ENCODE measurements at places on chromosomes 3 and 15.
A peak's percentile ranks its signal among the peaks of the same experiment; 100 is the strongest.

DNA sequence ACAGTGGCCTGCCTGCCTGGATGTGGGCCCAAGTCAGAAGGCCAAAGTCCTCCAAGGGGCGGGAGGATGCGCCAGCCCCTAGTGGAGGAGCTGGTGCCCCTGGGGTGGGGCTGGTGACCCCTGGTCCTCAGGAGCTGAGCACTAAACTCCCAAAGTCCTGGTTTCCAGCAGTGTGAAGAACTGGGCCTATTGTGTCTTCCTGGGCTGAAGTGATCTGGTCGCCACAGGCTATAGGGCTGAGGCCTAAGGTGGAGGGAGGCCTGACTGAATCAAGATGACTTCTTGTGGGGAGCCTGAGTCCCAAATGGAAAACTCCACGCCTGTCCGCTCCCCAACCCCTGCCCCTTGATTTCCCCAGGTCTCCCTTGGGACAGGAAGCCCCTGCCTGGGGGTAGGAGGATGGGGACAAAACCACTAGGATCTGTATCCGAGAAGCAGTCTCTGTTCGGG lies 753 bp upstream of the FES start:
- no peak for DNase-seq

GRCh38 chr3:159795681-159796175 lies 192.9 kb upstream of the IL12A start:
- no peak for DNase-seq

DNA sequence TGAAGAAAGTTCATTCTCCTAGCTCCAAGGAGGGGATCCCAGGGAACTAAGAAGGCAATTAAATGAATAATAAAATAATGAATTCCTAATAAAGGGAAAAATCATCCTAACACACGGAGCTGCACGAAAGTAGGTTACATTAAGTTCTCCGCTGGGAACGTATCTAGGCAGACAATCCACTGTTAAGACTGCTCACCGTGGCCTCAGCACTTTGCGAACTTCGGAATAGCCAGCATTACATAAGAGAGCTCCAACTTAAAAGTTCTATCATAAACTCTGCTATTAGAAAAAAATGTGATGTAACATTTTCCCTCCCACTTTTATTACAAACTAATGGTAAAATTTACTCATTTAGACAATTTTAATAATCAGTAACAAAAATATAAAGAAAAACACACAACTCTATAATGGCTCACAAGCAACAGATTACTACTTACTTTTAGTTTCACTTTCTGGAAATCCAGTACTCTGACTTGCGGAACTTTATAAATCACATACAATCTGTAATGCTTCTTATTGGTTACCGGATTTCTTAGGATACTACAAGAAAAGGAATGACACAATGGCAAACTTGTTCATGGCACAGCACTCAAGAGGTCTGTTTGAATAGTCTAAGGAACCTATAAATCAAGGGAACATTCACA lies 8.5 kb downstream of the SNRPA1 start:
- no peak for DNase-seq

DNA sequence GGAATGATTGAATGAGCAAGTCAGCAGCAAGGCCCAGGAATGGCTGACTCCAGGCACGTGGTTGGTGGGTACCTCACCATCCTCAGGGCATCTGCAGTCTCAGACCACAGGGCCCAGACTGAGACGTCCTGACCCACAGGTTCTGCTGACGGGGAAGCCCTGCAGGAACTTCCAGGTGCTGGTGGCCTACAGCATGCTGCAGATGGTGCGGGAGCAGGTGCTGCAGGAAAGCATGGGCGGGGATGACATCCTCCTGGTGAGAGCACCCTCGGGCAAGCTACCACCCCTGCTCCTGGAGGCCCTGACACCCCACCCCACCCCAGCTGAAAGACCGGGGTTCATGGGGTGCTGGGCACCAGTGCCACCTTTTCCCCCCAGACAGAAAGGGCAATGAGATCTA lies 14.1 kb downstream of the TBC1D21 start:
- DNase-seq = peak; percentile 2

GRCh38 chr3:115397433-115397832 lies 225.9 kb upstream of the GAP43 start:
- DNase-seq = no peak

DNA sequence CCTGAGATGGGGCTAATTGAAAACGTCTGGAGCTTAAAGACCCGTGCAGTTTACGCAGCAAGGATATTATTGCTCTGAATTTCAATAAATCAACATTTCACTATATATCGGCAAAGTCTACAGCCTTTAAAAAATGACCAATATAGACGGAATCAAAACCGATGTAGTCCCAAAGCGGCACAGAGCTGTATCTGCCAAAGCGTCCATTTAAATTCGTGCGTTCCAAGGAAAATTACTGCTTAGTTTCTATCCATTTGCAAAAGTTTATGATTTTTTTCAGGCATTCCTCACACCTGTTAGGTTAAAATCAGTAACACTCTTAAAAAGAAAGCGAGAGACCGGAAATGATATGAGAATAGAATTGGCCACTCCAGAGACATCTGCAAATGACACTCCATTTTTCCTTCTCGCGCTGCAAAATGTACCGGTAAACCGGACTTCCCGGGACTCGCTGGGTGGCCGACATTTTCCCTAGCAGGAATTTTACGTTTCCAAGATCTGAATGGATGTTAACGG lies 777 bp upstream of the EIF4A2 start:
- no peak for DNase-seq

GRCh38 chr3:162538906-162539305 lies 1042.3 kb downstream of the OTOL1 start:
- DNase-seq = no peak

DNA sequence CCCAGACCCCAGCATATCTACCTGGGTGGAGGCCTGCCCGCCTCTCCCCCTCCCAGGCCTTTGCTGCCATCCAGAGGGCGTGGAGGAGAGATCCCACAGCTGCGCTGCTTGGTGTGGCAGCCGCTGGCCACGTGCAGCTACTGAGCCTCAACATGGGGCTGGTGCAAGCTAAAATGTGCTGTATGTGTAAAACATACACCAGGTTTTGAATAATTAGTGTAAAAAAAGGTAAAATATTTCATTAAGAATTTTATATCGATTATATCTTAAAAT lies 95.8 kb downstream of the SEC22A start:
- DNase-seq = no peak

GRCh38 chr3:115169808-115170207 lies 22.7 kb upstream of the ZBTB20 start:
- DNase-seq = no peak

- no peak for DNase-seq
Observed at GRCh38 chr3:50961386-50961785, 286.7 kb downstream of the DOCK3 start.

- DNase-seq = no peak
Observed at GRCh38 chr3:41331041-41331440, 131.7 kb downstream of the CTNNB1 start.

GRCh38 chr3:11770477-11771391 lies 76.0 kb downstream of the TAMM41 start:
- DNase-seq = peak; percentile 76

- peak; percentile 45 for DNase-seq
Observed at GRCh38 chr3:39150148-39150802, 3.1 kb downstream of the CSRNP1 start.

- DNase-seq = no peak
Observed at GRCh38 chr3:177822681-177823096, 625.4 kb upstream of the TBL1XR1 start.

DNA sequence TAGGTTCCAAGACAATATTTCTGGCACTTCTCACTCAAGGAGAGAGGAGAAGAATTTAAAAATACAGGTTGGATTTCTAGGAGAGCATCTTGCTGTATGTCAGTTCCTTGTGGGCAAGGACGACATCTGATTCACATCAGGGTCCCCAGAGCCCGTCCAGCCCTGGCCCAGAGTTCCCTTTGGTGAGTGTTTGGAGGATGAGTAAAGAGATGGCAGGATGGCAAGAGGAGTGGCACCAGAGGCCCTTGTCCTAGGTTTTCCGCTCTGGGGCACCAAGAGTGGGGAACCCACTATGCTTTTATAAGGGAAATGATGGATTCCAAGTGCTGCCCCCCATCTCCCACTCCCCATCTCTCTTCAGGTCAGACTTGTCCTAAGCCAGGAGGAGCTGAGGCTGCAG lies 181.8 kb downstream of the TBC1D2B start:
- no peak for DNase-seq

GRCh38 chr3:8237893-8238292 lies 263.7 kb upstream of the LMCD1 start:
- DNase-seq = no peak

GRCh38 chr3:182682263-182683241 lies 110.8 kb upstream of the ATP11B start:
- peak; percentile 68 for DNase-seq

DNA sequence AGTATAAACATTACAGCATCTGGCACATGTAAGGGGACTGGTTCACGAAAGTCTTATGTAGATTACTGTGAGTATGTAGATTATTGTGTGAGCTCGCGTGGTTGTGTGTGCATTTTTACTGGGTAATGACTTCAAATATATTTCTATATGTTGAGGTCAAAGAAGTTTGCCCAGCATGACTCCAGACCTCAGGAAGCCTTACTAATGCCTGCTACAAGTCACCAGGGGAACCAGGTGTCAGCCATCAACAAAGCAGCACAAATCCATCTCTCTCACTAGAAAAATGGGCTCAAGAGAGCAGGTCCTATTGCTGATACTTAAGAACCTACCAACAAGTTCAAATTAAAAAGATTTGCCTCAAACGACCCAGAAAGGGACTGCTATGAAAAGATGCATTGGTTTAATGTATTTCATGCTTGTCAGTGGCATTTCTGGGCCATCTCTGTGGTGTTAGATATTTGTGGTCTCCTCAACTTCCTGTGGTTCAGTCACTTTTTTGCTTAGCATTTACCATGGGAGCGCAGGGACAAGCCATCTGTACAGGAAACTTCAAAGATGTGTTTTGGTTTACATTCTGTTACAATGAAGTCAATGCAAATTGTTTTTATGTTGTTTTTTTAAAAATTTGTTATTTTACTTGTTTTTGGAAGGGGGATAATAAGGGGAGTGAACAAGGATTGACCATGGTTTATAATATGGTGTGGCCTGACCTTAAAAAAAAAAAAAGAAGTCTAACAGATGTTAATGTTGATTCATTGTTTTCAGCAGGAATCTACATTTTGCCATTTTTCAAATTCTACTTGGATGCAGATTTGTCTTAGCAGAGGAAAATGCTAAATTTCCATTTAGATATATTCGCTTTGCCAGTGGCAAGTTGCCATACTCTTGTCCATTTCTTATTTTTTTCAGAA lies 172.1 kb upstream of the ADAMTS9 start:
- DNase-seq = no peak

- no peak for DNase-seq
Observed at GRCh38 chr15:51935466-51936104, 36.0 kb downstream of the LEO1 start.

DNA sequence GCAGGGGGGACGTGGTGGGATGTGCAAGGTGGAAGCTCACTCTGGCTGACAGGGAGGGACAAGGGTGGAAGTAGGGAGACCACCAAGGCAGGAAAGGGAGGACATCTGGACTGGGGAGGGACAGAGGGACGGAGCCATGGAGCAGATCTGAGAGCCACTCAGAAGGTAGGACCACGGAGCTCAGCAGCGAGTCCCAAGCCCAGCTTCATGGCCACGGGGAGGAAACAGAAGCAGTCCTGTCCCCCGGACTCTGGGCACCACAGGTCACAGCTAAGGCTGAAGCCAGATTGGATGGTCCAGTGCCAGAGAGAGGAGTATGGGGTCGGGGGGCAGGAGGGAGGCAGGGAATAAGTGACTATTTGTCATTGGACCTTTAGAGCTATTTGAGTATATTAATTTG lies 220.1 kb downstream of the TBC1D2B start:
- DNase-seq = no peak

DNA sequence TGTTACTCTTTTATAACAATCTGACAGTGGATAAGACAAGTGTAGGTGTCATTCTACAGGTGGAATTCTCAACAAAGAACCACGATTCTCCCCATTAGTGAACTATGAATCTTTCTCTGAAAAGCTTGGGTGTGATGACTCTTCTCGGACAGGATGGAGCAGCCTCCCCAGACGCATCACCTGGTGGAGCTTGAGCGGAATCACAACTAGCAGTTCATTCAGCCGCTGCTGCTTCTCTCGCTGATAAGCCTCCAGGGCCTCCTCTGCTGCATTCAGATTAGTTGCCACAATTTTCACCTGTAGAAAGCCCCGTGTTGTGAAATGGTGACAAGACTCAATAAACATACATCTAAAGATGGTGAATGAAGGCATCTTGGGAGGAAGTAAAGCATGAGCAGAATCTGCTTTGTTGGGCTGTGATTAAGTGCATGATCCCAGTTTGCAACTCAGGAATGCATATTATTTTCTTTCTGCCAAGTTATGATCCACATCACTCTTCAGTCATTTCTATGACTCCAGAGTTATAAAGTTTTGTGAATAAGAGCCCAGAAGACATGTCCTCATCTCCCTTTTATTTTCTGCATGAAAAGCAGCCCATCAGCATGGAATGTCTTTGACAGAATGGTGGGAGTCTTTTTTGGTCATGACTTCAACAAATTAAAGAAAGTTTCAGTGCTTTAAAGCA lies 93.6 kb downstream of the BOC start:
- DNase-seq = no peak

GRCh38 chr15:83278191-83278590 lies 6.3 kb downstream of the BNC1 start:
- no peak for DNase-seq

GRCh38 chr3:146280864-146281263 lies 30.0 kb upstream of the PLSCR4 start:
- DNase-seq = no peak

DNA sequence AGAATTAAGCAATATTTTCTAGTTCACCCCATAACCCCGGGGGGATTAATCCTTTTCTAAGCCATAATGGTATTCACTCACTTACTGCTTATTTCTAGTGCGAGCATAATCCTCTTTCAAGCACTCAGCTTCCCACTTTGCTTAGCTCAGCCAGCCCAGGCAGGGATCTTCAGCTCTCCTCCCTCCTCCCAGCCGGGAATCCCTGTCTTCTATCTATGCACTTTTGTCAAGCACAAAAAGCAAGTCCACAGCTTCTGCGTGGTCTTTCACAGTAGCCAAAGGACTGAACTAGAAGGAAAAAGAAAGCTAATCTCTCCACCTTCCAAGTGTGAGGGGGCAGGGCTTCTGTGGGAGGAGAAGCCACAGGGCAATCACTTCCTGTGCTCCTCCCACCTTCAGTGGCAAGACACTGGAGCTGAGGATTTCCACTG lies 62.8 kb downstream of the PEX5L start:
- DNase-seq = no peak

Data from femur (tissue), 1 donor.